Stimulated activated CD4-positive, alpha-beta T cell treated with anti-CD3 and anti-CD28 coated beads, Interleukin-1b, Interleukin-23, amount 100 ng/mL, for 24 hours (primary cell): ENCODE measurements at places on chromosomes 4 and X.

- DNase-seq = no peak
Observed at GRCh38 chr4:18198653-18199052, 177.1 kb upstream of the LCORL start.

DNA sequence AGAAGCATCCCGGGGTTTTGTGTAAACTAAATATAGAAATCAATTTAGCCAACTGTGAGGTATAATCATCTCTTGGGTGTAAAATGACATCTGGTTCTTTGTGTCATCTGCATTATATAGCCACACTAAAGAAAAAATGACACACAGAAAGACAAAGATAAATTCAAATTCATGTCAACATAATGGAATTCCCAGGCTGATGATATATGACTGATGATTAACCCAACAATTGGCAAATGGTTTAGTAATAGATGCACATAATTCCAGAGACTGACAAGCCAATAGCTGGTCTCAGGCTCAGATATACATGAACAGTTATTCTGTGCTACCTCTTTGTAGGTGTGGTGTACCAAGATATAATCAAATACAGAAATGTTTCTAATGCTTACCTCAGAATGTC lies 375.4 kb upstream of the PITX2 start:
- DNase-seq = no peak

GRCh38 chr4:37721995-37722638 lies 35.9 kb upstream of the RELL1 start:
- no peak for DNase-seq

DNA sequence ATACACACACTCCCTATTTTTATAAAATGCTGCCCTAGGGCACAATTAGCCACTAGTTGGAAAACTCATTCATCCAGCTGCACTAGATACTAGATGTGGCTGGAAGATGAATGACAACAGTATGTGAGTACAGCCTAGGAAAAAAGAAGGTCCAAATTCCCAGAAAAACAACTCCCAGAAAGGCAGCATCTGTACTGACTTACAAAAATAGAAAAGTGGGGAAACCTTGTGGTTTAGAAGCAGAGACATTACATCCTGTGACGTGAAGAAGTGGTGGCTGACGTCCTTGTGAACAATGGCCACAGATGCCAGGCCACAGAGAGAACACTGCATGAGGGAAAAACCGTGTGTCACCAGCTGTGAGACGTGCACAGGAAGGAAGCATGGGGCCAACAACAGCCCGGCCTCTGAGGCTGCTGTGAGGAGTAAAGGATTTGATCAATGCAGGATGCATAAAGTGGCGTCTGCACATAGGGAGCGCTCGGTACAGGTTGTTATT lies 81.2 kb downstream of the SPRY1 start:
- no peak for DNase-seq

GRCh38 chr4:177242651-177243286 lies 66.9 kb upstream of the NEIL3 start:
- DNase-seq = no peak

DNA sequence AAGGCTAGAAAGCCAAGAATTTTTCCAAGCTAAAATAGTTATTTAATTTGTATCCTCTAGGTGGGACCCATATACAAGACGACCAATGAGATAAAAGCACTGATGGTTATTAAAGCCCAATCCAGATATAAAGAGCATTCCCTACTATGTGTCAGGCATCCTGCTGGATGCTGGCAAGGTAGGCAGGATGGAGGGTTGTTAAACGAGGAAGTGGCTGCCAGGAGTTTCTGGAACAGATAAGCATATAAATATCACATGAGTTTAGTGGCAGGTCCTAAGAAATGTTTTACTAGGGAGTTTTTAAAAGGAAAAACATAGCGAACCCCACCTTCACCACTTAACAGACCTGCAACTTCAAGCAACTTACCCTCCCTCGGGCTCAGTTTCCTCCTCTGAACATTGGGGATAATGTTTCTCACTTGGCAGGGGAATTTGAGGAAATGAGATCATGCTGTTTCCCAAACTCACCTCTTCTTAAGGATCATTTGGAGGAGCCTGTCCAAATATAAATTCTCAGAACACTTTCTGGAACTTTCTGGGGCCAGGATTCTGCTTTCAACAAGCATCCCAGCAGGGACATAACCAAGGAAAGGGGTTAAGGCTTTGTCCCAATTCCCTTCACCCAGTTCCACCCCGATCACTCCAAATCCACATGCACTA lies 94.3 kb upstream of the LDB2 start:
- no peak for DNase-seq

DNA sequence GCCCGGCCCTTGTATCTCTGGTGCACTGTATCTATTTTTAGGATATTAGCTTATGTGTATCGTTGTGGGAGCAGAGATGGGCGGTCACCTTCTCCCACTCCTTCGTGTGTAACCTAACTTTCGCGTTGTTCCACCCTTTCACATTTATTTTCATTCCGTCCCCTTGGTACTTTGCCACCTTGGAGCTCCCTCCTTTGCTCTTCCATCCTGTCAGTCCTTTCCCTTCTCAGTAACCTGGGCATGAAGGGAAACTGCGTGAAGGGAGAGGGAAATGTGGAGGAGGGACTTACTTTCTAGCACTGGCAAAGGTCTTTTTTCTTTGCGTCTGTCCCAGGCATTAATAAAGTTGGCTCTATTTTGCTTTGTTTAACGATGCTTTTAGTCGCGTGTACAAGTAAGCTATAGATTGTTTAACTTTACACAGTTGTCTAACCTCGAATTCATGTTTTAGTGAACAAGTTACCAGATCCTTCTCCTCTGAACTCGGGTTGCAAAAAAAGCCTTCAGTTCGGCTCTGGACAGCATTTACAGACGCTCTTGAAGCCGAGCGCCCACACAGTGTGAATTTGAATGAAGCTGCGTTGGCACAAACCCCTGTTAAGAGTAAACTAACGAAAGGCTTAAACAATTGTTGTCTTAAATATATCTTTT lies 3.9 kb downstream of the PCDH10 start:
- DNase-seq = no peak

DNA sequence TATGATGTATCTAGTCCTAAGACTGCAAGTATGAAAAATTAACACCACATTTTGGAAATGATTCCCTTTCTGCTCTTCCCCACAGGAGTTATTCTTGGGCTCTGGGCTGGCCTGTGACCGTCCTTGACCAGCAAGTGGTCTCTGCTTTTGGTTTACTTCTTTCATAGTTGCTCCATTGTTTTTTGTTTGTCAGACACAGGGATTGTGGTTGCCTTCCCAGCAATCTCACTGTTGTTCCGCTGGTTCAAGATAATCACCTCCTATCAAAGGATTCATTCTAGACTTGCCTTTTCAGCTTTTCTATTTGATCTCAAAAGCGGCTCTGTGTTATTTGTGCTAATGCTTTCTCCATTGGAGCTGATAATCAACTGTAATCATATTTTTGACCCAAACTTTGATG lies 218.8 kb downstream of the MGST2 start:
- no peak for DNase-seq

GRCh38 chrX:107226757-107227156 lies 20.3 kb downstream of the DNAAF6 start:
- DNase-seq = no peak

DNA sequence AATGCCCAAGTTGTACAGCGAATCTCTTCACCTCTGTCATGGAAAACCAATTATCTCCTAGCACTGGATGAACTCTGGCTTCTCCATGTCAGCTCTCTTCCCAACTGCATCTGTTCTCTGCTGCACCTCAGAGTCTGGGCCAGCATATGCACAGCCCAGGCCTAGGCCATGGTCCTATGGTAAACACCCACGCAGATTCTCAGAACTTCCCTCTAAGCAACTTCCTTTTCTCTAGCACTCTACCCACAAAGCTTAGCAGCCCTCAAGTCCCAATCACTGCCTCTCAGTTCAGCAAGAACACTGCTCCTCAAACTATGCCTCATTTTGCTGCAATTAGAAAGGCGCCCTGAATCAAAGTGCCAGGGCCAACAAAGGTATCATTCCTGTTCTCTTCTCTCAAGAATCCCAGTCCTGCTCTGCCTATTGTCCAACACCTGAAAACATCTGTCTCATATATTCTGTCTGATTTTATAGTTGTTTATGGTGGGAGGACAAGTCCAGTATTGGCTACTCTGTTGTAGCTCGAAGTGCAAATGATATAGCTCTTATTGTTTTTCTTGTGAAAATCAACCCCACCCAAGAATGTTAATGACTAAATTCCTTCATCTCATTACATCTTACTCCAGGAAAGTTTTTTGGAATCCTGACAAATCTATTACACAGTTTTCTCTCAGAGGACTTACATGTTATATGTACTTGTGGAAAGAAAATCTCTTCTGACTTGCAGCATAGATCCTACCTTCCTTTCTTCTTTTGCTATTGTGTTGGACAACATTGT lies 85.4 kb downstream of the DCHS2 start:
- DNase-seq = no peak

GRCh38 chrX:82756272-82756671 lies 751.8 kb upstream of the POU3F4 start:
- no peak for DNase-seq

GRCh38 chr4:73231518-73232487 lies 26.8 kb downstream of the ANKRD17 start:
- no peak for DNase-seq

DNA sequence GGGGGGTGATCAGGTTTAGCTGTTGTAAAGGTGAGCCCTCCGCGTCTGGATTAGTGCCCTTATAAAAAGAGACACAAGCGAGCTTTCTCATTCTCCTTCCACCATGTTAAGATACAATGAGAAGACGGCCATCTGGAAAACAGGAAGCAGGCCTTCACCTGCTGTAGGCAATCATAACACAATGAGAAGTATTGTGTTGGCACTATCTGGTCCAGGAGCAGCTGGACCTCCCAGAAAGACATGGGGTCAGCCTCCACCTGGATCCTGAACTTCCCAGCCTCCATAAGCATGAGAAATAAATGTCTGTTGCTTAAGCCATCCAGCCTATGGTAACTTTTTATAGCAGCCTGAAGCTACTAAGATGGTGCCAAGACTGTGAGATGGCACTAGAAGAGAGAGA lies 8.6 kb upstream of the SMIM20 start:
- DNase-seq = no peak

DNA sequence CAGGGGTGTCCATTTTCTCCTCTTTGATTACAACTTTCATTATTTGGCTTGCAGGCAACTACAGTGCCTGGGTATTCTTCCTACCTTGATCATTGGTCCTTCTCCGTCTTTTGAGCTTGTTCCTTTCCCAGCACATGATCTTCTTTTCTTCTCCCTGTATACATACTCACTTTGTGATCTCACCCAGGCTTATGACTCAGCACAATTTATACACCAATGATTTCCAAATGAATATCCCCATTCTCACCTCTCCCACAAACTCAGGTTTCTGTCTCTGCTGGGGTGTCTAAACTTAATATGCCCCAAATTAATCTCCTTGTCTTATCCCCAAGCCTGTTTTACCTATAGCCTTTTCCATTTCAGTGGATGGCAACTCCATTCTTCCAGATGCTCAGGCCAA lies 19.5 kb upstream of the C4orf54 start:
- DNase-seq = no peak

DNA sequence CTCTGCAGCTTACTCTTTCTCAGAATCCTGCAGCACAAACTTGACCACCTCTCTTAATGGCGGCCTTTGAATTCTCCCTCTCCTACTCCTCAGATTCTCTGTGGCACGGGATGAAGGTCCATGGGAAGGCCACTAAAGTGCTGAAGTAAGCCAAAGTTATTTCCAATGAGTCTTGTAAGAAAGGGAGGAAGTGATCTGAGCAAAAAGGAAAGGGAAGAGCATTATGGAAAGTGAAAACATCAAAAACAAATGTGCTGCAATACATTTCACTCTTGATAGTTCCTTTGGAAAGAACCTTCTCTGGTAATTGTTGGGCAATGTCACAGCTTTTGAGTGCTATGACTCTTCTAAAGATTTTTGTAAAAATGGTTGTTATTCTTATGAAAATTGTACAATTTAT lies 54.3 kb upstream of the CAMK2D start:
- no peak for DNase-seq

DNA sequence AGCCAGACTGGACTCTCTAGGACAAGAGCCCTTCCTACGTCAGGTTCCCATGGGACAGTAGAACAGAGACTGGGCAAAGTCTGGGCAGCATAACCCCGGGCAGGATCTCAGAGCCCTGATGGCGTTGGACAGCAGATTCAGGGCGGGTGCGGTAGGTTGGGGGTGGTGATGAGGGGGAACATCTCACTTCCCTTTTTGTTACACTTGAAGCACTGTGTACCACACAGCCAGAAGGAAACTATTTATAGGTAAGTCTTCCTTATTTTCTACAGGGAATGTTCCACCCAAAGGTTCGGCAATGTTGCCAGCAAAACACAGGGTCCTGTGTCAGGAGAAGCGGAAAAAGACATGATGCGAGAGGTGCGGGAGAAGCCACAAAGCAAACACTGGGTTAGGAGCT lies 54.3 kb downstream of the TSC22D3 start:
- no peak for DNase-seq

- no peak for DNase-seq
Observed at GRCh38 chrX:123140904-123141303, 43.2 kb upstream of the GRIA3 start.
